ENCODE measurements at places on chromosomes 7 and 10.

- no peak for DNase-seq
These were observed 22.2 kb upstream of the PODXL start for GRCh38 chr7:131578602-131579001.

- DNase-seq = no peak
These were observed 55.4 kb downstream of the MAP3K8 start for GRCh38 chr10:30489346-30489745.

DNA sequence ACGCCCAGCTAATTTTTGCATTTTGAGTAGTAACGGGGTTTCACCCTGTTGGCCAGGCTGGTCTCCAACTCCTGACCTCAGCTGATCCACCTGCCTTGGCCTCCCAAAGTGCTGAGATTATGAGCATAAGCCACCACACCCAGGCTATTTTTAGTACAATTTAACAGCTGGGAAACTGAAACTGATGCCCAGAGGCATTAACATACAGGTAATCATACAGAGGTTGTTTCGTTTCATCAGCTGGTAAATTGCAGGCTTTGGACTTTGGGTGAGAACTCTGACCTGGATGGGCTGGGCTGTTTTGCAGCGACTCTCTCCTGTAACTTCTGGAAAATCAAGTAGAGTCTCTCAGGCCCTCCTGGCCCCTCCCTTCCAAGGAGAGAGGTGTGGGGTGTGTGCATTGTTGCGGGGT, 6.2 kb upstream of the ACHE start:
- no peak for DNase-seq

GRCh38 chr10:31762316-31762715, 166.3 kb downstream of the ARHGAP12 start:
- no peak for DNase-seq

DNA sequence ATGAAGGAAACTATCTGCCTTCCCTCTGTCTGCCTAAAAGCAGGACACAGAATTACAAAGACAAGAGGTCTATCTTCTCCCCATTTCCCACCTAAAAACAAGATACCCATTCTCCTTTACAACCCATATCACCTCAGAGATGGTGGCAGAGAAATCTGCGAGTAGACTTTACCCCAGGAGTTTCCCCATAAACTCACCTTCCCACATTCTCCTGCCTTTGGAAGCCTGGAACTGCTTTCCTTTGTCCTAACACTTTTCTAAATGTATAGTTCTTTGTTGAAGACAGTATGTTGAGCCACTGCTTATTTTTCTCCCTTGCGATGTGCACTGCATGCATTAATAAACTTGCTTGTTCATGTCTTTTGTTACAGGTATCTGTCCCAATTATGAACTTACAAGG, 8.0 kb downstream of the SHTN1 start:
- no peak for DNase-seq

GRCh38 chr10:78749898-78750297, 318.9 kb upstream of the ZMIZ1 start:
- DNase-seq = no peak

GRCh38 chr10:129963641-129964501, at the start of gene EBF3:
Gene EBF3, minus strand, starts transcription at chr10:129964274. Its CDS starts 506 bp downstream, at chr10:129963768.
- no peak for DNase-seq

DNA sequence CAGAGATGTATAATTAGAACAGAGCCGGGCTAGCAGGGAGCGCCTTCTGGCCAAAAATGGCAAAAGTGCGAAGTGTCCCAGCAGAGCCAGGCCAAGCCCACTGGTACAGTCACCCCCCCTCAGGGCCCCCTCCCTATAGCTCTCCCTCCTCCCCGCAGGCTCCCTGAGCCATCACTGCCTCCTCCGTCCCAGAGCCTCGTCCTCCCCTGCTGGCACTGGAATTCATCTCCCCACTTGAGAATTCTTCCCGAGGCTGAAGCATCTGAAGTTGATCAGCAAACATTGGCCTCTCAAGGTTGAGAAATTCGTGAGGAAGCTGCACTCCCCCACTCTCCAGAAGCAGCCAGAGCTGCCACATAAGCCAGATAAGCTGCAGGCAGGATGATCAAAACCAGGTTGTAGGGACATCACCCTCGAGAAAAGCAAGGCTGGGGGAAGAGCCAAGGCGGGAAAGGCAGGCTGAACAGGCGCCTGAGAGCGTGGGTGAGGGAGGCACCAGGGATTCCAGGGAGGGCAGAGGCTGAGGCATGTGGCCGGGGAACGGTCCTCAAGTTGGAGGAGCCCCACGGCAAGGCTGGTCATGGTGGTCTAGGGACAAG, 23.4 kb downstream of the CAMK2G start:
- no peak for DNase-seq

GRCh38 chr7:4861673-4862072, at the start of gene PAPOLB:
Gene PAPOLB, minus strand, starts transcription at chr7:4862030. Its CDS starts 220 bp downstream, at chr7:4861810.
- no peak for DNase-seq

- DNase-seq = no peak
These were observed 26.7 kb downstream of the CCSER2 start for GRCh38 chr10:84355106-84355505.

DNA sequence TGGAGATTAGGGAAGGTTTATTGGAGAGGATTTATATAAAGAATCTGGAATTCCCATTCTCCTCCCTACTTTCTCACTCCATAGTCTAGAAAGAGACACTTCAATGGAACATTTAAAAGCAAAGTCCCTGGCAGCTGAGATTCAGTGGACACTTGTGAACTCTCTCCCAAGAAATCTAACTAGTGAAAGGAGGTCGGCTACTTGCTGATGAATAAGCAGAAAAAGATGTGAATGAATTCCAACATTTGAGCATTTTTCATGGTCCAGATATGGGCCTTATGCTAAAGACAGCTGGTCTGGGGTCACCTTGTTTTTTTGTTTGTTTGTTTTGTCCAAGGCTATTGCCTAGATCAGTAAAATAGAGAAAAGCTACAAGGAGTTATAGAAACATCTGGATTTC, 141.1 kb upstream of the LRRTM3 start:
- DNase-seq = no peak

Data from GM12892 (cell line).